ENCODE measurements at places on chromosomes 5 and 9.

DNA sequence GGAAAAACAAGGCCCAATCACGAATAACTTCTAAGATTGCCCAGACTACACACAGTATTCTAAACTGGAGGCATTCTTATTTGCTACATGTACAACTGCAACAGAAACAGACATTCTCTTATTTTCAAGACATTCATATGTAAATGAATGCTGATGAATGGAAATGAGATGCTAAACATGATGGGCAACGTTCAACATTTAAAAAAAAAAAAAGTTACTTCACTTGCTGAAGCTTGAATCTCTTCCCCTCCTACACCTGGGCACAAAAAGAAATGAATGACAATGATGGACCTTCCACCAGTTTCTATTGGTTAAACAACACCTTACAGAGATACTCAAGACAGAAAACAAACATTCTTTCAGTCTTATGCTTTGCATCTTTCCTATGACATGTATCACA is 160.5 kb downstream of the BNC2 start:
- no peak for DNase-seq

DNA sequence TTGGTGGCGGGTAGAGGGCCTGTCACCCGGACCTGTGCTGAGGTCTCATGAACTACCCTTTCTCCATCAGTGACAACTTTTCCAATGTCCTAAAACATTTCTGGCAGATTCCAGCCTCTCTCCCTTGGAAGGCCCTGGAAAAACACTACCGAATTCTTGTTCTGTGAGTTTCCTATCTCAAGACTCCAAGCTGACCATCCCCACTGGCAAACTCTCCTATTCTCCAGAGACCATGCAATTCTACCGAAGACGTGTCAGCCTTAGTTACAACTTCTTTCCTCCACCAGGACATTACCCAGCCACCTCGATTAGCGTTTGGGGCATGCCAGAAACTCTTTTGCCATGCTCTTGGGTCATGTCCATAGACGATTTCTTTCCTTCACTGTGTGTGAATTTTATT is 26.8 kb upstream of the GABRP start:
- DNase-seq, result no peak

DNA sequence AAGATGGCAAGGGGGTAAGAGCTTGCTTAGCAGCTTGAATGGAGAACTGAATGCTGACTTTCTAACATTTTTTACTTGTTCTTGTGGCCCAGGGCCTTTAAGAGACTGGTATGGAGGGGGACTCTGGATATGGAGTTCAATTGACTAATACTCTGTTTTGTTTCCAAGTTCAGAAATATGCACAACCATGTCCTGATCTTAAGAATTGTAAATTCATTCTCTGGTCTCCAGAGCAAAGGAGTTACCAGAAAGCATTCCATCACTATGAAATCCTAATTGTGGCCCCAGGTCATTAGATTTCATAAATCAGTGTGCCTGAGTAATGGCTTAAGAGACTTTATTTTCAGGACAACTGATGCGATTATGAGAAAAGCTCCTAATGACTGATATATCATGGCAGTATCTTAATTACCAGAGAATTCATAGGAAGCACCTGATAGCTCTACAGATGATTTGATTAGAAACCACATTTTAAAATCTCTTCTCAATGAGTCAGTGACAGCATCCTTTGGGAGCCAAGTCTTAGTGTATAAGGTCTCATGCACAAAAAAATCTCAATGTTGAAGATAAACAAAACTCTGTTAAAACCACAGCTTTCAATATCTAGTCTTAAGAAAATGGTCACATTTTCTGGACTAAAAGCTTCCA is 613.6 kb upstream of the KLF4 start:
- no peak for DNase-seq

DNA sequence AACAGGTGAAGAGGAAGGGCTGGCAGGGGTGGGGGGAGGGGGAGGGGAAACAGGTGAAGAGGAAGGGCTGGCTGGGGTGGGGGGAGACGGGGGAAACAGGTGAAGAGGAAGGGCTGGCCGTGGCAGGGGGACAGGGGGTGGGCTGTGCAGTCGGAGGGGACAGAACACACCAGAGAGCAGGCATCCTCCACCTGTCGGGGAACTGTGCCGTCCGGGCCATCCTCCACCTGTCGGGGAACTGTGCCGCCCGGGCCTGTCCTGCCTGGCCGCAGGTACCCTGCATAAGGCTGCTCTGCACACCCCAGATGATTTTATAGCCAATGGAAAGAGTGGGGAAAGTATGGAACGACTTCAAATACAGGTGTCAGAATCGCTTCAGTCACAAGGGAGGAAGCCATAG is 32.5 kb upstream of the PPP1R26 start:
- no peak for DNase-seq

DNA sequence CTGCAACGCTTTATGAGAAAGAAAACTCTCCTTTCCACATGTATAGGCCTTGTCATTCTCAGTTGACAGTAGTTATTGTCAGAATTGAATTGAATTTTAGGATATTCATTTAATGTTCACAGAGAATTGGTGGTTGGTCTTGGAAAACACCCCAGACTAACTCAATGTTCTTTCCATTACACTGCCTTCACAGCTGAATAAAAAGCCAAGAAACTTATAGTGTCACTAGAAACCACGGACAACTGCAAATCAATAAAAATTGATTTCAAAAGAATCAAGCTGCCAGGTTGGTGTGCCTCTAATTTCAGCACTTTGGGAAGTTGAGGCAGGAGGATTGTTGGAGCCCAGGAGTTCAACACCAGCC is 38.9 kb upstream of the IQGAP2 start:
- DNase-seq, result no peak

DNA sequence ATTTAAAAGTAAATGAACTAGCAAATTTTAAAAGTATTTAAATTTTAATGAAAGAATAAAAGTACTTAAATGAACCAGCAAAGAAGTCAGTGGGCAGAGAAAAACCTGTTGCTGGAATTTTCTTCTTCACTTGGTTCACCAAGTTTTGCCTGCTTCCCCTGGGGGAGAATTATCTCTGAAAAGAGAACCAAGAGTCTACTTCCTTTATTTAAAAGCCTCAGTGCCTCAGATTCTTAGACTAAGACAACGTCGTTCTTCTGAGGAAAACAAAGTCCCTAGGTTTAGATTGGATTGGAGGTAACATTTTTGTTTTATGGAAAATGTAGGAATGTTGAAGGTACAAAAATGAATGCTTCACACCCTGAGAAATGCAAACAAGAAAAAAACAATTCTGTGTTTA is 7.4 kb upstream of the KLF4 start:
- no peak for DNase-seq

- no peak for DNase-seq
Observed at GRCh38 chr5:135116160-135116561, 82.1 kb upstream of the PITX1 start.

- no peak for DNase-seq
Observed at GRCh38 chr5:140083120-140083519, 30.8 kb upstream of the PURA start.

DNA sequence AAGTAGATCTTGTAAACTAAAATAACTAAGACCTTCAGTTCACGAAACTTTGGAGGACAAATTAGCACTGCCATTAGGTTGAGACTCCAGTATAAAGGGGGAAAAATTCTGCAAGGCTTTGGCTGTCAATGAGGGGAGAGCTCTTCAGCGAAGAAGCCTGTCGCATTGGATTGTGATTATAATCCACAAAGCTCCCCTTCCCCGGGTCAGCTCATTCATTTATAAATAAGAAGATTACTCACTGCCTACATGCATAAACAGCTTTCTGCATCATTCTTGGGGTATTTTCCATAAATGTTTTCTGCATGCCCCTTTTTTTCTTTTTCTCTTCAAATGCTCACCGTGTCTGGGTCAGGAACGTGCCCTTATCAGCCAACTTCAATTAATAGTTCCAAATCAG is 196.7 kb downstream of the EBF1 start:
- DNase-seq, result no peak

DNA sequence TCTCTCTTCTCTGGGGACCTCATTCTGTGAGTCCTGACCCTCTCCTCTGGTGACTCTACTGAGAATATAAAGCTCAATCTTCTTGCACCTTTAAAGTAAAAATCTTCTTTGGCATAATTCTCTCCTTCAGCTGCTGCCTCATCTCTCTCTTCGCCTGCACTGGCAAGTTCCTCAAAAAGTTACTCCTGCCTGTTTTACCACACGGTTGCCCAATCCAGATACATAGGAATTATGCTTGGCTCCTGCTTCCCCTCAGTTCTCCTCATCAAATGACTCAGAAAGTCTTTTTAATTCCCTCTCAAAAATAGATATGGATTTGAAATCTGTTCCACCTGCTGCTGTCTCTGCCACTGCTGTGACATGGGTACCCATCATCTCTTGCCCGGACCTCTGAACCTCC is 14.4 kb upstream of the HRCT1 start:
- DNase-seq, result no peak

GRCh38 chr5:171953860-171954701 is 52.4 kb downstream of the FBXW11 start:
- peak; percentile 55 for DNase-seq

GRCh38 chr5:14405267-14405666 is 176.3 kb upstream of the OTULINL start:
- DNase-seq, result no peak

DNA sequence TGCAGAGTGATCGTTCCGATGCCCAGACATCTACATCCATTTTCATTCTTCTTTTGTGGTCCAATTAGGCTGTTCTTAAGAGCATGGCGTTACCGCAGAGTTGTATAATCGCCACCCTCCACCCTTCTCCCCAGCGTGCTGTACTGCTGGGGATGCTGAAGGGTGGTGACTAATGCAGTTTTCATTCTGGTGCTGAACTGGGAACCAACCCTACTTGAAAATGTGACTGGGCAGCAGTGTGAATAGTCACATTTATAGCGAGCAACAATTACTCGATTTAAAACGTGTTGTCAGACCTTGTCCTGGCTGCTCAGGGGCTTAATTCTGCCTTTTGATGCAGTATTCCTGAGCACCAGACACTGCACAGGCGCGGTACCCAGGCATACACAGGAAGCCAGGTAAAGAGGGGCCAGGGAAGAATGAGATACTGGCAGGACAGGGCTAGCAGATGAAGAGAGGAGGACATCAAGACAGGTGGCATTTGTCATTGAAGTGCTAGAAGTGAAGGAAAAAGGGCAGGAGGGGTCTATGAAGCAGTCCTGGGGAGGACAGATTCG is 719 bp upstream of the ISCA1 start:
- peak; percentile 79 for DNase-seq

- peak; percentile 5 for DNase-seq
Observed at GRCh38 chr9:86706391-86706790, 240.9 kb downstream of the GAS1 start.

DNA sequence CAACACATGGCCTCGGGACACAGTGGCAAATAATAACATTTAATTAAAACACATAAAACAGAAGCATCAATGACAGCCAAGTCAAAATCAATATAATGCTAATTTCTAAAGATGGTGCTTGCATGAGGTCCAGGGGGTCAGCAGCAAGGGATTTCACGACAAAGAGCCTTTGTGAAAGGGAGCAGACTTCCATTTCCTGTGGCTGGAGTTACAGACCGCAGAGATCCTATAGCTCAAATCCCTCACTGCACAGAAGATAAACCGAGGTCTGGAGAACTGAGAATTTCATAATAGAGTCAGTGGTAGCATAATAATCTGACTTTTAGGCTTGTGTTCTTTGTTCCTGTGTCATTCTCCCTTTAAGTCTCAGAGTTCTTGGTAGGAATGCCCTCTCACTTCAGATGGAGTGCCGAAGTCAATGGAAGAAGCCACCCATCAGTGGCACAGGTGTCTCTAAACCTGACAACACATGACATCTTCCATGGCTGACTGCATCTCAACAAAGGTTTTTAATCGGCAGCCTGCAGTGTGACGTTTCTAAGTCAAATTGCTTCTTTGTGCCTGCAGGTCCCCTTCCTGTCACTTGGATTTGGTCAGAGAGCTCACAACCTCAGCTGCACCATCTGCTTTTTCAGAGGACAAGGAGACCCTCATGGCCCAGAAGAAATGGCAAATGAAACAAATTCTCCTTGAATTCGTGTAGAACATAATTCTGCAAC is 67.4 kb downstream of the CARTPT start:
- no peak for DNase-seq

DNA sequence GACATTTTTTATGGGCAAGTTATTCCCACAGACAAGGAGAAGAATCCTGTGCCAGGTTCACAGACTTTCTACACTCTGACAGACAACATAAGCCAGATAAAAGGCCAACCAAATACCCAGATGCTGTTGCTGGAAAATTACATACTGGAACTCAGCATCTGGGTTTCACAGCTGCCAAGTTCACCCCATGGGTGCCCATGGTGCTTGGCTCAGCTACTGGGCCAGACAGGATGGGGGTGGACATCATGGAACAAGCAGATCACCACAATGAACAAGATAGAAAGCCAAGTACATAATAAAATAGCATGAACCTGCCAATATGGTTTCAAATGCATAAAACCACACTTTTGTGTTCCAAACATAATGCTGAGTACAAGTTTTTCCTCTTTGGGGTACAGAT is 999.8 kb downstream of the NR2F1-AS1 start:
- DNase-seq, result no peak

GRCh38 chr5:169627551-169627950 is 9.5 kb upstream of the DOCK2 start:
- no peak for DNase-seq

- peak; percentile 33 for DNase-seq
Observed at GRCh38 chr5:8807636-8808035, 738.2 kb downstream of the SEMA5A start.

DNA sequence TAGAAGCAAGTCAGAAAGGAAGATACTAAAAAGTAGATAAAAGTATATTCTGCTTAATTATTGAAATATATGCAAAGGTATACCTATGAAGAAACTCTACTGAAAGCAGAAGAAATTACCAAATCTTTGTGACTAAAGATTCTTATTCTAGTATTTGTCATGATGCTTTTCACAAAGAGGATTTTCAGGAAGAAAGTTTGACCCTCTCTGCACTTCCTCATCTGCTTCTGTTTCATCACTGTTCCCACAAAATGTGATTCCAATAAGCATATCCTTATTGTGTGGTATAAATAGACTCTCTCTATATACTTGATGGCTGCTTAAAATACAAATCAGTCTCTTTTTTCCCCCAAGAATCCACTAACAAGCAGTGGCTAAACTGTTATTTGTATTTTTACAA is 2139.6 kb upstream of the ACO1 start:
- no peak for DNase-seq

DNA sequence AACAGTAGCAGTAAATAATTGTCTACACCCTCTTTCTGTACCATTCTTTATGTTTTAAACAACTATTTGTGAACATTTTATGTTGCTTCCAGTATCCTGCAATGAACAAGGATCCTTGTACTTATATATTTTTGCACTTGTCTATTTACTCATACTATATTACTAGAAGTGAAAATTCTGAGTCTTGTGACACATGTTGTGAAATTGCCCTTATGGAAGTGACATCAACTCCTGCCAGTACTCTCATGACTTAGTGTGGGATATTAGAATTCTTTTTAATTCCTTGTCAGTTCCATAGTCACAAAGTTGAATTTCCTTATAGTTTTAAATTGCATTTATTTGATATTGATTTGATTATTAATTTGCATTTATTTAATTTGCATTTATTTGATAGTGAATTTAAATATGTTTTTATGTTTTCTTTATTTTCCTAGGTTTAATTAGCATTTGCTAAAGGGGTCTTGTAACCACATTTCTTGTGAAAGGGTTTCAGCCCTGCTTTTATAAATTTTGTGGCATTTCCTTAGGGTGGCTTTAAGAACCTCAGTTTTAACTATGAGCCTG is 27.7 kb downstream of the PARP8 start:
- DNase-seq, result no peak

- DNase-seq, result peak; percentile 60
Observed at GRCh38 chr9:21994556-21995005, at the start of gene CDKN2B-AS1. Gene CDKN2B-AS1 (plus strand): TSS chr9:21994791.
